ENCODE measurements at places on chromosomes 7 and 10.

DNA sequence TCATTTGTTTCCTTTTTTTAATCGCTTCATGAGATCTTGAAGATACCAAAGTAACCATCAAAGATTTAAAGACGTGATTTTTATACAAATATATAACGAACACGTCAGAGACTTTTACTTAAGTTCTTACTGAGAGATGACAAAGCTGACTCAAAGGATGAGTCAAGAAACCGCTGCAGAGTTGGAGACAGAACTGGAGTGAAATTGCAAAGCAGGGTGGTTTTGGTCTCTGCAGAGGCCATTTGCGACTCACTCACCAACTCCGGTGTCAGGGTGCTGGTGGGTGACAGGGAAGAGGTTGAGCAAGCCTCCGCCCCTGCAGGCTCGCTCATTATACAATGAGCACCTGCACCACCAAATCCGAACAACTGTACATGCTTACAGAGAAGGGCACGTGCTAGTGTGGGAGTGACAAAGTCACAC is 75.2 kb downstream of the DNAJB6 start:
- peak; percentile 74 for DNase-seq

- no peak for DNase-seq
These were observed 149.4 kb upstream of the PRR15 start for GRCh38 chr7:29414216-29414615.

- no peak for DNase-seq
These were observed 37.6 kb downstream of the TNPO3 start for GRCh38 chr7:129017264-129017663.

DNA sequence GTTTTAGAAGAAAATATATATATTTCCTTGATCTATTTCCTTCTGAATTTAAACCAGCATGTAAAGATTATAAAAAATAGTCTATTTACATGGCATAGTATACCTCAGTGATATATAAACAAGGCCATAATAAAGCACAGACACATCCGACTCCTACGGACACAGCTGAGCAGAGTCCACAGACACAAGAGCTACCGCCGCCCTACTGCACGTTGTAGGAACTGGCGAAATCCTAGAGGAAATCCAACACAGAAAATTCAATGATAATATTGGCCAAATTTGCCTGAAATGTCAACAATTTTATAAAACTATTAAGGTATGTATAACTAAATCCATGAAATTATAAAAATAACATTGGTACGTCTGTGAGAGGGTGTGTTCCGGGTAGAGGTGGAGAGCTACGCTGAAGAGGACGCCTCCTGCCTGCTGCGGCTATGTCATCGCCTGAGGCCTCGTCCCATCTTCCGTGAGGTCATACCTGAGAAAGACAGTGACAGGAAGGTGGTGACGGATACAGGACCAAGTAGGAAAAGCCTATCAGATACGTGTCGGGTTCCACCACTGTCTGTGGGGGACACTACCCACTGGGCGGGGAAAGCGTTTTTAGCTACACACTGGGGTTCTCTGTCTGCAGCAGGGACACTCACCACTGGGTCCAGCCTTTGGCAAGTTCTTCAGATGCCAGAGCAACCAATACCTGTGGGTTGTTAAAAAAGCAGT is 29.3 kb upstream of the NCAPG2 start:
- DNase-seq = no peak

Data from fibroblast of skin of scalp (primary cell).